ENCODE measurements at places on chromosomes 2 and 18. TPM values are rescaled to one million over a fixed set of nuclear protein-coding genes. Genes with fewer than 3 reads are reported as not detected.

Gene TBR1
- not detected for total RNA-seq

Gene SIX2
- total RNA-seq, result 1.2 TPM

Gene CAB39
- total RNA-seq, result 85.8 TPM

Gene INPP5D
- 43.4 TPM for total RNA-seq

Gene IKZF2
- total RNA-seq, result 118 TPM

DNA sequence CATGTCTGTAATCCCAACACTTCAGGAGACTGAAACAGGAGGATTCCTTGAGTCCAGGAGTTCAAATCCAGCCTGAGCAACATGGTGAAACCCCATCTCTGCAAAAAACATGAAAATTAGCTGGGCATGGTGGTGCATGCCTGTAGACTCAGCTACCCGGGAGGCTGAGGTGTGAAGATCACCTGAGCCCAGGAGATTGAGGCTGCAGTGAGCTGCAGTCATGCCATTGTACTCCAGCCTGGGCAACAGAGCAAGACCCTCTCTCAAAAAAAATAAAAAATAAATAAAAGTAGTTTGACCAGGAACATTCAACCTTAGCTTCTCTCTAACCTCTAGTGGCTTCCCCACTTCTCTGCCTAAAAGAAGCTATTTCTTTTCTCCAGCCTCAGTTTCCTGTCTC, 23.8 kb downstream of the SH3BP4 start:
- DNase-seq, result no peak

DNA sequence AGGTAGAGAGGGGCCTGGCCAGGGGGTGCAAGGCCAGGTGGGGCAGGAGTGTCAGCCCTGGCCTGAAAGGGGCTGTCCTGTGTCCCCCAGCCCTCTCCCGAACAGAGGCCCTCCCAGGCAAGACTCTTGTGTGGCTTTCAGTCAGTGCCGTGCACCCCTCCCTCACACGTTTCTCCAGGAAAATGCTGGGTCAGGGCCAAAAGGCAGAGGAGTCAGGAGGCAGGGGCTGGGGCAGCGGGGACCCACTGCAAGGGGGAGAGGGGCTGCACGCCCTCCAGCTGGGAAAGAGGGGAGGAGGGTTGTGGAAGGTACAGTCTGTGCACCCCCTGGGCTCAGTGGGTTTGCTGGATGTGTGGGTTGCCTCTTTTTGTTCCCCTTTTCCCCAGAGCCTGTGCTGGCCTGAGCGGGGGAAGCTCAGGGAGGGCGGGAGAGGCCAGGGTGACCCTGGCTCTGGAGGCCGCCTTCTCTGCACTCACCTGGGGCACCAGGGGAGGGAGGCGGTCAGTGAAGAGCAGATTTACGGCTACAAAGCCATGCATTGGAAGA, 4.1 kb downstream of the KCNF1 start:
- no peak for DNase-seq

GRCh38 chr2:76323381-76323780, 612.7 kb upstream of the GCFC2 start:
- DNase-seq, result no peak

DNA sequence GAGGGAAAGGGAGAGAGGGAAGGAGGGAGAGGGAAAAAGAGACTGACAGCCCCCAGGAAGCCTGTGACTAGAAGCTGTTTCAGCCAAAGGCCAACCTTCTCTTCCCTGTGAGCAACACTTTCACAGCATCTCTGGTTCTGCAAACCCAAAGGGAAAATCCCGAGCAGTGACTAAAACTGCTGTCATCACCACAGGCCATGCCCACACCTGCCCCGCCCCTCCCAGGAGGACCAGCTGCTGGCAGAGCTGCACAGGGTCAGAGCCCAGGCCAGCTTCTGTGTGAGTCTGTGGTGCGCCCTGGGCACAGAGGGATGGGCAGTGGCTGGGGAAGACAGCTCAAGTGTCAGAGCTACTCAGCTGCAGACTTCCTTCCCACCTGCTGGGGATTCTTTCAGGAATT, 64.9 kb upstream of the OTOS start:
- no peak for DNase-seq

All from ureter (tissue), 1 donor.